ENCODE measurements at places on chromosomes 3 and 15. TPM values are rescaled to one million over a fixed set of nuclear protein-coding genes. Genes with fewer than 3 reads are reported as not detected.

Gene ASB7
- 11.4 TPM for total RNA-seq

Gene LRRC15
- total RNA-seq: not detected

Gene GRAMD2A
- 2.8 TPM for total RNA-seq

Gene SYNPR
- 2.6 TPM for total RNA-seq

Gene TLR9
- total RNA-seq: not detected

Gene BDH1
- total RNA-seq: 11.2 TPM

Gene NFKBIZ
- total RNA-seq: 18.2 TPM

Gene ACAN
- total RNA-seq: 4.5 TPM

Gene LTK
- total RNA-seq: 0.14 TPM

Gene GOLGA8J
- total RNA-seq: not detected

Gene MNS1
- 2.9 TPM for total RNA-seq

DNA sequence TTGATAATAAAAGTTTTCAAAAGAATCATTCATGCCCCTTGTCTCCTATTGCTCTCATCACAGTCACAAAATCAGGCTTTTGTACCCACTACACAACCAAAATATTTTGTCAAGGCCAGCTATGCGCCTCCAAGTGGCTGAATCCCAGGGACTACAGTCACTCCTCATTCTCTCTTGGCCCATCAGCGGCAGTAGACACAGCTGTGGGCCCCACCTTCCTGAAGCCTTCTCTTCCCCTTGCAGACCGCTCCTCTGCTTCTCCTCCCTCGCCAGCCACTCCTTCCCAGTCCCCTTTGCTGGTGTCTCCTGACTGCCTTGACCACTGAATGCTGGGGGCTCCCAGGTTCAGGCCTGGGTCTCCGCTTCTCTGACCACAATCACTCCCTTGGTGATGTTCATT is 52.1 kb downstream of the LSM3 start:
- no peak for DNase-seq

- DNase-seq: no peak
These were observed 88.5 kb downstream of the XXYLT1 start for GRCh38 chr3:195182470-195182795.

DNA sequence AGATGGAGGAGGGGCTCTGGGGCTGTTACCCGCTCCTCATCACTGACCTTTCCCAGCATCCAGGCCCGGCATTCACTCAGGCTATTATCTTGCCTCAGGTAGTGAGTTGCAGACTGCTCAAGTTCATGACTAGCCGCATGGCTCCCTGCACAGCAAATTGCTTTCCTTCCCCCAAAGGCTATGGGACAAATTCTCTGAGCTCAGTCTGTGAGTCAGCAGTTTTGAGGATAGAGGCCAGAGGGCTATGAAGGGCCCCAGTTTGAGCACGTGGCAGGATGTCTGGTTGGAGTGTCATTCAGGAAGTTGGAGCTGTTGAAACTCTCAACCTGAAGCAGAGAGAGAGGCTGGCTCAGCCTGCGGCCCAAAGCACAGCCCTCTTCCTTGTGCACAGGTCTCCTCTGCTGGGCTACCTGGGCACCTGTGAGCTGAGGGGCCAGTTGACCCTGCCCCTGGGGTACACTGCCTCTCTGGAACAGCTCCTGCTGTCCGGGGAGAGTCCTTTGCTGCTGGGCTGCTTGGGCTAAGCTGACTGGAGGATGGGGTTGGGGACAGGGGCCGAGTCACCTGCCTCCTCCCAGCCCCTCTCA is 7.9 kb downstream of the FAH start:
- DNase-seq: no peak

GRCh38 chr15:63045465-63045840 is 2.9 kb downstream of the TPM1 start:
- peak; percentile 33 for DNase-seq

DNA sequence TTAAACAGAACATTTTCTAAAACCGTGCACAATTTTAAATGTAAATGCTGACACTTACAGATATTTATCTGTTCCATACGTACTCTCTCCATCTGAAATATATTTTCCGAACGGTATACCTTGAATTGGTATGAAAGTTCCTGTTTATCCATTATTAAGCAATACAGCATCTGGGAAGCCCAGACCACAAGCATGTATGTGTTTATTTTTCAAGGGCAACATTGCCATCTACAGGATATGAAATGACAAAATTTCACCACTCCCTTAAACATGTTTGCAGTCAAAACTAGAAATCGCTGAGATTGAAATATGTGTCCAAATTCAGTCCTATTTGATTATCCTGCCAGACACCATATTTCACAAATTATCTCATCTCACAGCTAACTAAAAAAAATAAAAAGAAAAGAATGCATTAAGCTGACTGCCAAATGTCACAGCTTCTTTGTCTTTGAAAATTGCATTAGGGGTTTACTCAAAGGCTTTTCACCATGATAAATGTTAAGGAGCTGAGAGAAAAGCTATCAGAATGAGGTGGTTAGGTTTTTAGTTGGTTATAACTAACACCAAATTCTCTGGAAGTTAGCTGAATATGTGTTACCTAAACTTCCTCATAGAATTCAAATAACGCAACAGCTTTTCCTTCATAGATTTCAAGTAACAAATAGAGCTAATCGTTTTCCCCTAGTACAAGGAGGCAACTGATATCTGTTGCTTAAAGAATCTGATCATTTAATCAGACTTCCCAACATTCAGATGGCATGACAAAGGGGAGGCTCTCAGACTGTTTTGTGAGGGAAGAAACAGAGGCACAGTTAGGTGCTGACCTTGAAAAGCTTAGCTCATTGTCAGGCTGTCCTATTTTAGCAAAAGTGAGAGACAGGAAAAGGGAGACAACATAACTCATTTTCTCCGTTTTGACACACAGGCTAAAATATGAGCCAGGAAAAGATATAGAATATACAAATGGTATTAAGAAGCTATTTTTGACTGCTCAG is 533.1 kb downstream of the TBL1XR1 start:
- peak; percentile 54 for DNase-seq

DNA sequence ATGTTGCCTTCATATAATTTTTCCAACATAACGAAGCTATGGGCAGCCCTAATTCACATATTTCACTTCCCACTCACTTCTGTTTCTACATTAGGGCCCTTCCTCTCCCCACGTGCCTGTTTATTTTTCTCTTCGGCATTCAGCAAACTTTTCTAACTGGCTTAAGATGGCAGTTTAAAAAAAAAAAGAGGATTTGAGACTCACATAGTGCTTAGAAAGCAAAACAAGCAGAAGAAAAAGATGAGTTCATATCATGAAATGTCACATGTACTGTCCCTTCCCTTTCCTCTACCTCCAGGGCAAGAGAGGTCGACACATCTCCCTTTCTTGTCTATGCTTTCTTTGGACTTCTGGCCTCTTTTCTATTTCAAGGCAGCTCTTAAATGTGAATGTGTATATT is 30.6 kb downstream of the SLC49A4 start:
- DNase-seq: no peak

- peak; percentile 80 for DNase-seq
These were observed 289.0 kb upstream of the RASGRP1 start for GRCh38 chr15:38853608-38854007.

- DNase-seq: no peak
These were observed 217.1 kb downstream of the GBE1 start for GRCh38 chr3:81544385-81544784.

DNA sequence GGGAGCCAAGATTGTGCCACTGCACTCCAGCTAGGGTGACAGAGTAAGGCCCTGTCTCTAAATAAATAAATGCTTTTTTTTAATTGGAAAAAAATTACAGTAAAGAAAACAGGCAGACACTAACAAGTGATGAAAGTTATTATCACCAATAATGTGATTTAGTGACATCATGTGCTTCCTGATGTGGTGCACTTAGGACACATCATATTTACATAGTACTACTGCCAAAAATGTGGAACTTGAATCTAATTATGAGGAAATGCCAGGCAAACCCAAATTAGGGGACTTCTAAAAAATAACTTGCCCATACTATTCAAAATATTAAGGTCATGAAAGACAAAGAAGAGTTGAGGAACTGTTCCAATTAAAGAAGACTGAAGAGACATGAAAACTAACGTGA is 30.8 kb downstream of the MAP4 start:
- no peak for DNase-seq

GRCh38 chr3:194245975-194246561 is 105.1 kb downstream of the CPN2 start:
- peak; percentile 57 for DNase-seq

GRCh38 chr15:85318048-85318731 is 62.2 kb upstream of the AKAP13 start:
- no peak for DNase-seq

DNA sequence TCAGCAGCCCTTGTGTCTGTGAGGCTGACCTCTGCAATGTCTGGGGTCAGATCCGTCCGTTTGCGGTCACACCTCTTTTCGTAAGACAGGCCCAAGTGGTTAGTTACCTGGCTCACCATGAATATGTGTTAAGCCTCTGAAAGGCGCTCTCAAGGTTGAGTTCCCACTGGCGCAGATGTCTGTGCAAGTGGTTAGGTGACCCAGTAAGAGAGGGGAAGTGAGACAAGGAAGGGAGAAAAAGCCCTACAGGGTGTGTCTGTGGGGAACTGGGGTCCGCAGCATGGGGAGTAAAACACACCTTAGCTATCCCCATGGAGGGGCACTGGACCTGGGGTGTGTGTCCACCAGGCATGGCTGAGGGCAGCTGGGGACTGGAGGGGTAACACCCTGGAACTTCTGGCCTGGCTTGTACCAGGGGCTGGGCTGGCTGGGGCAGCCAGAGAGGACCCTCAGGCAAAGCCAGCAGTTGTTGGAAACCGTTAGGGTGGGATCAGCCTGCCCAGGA is 391.6 kb upstream of the PROK2 start:
- no peak for DNase-seq

DNA sequence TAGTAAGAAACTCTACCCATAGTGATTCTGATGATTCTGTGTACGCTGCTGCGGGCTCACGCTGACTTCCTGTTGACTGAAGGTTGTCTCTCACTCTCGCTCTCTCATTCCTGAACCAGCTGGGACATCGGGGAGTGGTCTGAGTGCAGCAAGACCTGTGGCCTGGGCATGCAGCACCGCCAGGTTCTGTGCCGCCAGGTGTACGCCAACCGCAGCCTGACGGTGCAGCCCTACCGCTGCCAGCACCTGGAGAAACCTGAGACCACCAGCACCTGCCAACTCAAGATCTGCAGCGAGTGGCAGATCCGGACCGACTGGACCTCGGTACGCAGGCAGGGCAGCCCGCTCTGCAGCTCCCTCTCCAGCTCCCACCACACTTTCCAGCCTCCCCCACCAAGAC is 63.6 kb upstream of the NR2E3 start:
- peak; percentile 22 for DNase-seq

DNA sequence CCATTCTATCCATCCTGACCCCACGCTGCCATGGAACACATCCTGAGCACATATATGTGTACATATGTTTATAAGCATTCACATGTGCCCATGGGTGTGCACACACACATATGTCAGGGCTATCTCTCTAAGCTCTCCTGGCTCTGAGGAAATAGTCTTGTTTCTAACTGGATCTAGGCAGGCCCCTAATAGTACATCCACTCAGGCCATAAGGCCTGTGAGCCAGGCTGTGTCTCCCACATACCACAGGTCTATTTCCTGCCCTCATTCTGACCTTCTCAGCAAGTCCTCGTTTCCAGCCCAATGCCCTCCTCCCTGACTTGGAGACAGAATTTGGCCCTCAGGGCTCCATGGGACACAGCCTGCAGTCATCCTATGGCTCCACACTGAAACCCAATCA is 284.8 kb upstream of the CTNNB1 start:
- DNase-seq: no peak

- no peak for DNase-seq
These were observed 43.0 kb upstream of the HEG1 start for GRCh38 chr3:125098611-125099291.

DNA sequence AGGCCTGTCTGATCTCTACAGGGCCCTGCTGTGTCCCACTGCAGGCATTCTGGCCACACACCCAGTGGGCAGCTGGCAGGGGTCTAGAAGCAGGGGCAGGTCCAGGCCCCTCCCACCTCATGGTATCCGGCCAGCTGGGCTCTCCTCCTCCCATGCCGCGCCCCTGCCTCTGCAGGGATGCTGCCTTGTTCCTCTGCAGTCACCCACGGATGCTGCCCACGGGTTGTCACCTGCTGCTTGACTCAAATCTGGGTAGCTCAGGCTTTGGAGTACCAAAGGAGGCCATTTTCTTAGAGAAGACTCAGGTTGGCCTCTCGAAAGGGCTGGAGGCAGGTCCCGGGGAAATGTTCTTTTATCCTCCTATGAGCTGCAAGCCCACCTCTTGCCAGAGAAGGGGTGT is 25.0 kb downstream of the EFCAB12 start:
- no peak for DNase-seq

DNA sequence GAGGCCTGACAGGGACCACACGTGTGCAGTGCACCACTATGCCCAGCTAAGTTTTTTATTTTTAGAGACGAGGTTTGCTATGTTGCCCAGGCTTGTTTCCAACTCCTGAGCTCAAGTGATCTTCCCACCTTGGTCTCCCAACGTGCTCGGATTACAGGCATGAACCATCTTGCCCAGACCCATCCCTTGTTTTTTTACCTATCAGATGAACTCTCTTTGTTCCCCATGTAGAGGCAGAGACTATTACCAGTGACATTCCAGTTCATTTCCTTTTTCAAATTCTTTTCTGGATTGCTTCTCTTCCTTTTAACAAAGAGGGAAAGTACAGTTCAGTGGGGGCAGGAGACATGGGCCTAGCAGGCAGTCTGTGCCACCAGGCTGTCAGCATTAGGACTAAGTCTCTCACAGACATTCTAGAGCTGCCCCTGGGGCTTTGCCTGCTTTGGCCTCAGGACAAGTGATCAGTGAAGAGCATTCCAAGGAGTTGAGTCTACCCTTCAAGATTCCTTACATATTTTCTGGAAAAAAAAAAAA is 103.5 kb upstream of the SLC7A14 start:
- peak; percentile 83 for DNase-seq

DNA sequence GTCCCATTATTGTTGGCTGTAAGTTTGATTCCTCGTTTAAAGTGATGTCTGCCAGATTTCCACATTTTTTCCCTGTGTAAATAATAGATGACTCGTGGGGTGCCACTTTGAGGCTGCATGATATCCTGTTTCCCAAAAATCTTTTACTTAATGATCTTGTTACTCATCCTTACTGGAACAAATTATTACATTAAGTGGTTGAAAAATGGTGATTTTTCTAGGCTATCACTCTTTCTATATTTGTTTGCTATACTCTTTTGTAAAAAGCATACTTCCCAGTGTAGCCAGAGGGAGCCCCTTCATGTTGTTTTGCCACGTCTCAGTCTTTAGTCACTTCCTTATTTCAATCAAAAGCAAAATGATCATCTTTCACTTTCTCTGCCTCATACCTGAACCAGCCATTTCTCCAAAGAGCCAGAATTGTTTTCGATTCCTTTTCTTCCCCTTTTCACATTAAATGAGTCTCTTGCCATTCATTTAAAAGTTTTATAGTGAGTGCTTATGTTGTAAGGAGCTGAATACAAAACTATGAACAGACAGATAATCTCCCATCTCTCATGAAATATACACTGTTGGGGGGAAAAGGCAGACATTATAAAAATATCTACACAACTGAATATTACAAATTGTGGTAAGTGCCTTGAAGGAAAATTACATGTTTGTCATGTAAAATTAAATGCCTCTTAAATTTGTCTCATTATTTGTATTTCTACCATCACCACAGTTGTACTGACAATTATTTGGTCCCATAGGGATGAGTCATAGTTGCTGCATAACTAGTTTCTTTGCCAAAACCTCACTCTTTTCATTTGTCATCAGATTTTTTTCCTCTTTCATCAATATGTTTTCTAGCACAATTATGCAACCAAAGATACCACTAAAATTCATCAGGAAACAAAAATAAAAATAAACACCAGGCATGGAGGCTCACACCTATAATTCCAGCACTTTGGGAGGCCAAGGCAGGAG is 41.5 kb downstream of the ADGRG7 start:
- no peak for DNase-seq

All from GM23338 (cell line).